ENCODE measurements at places on chromosomes 4 and X. TPM values are rescaled to one million over a fixed set of nuclear protein-coding genes. Genes with fewer than 3 reads are reported as not detected.

The CCNA2 gene
- total RNA-seq, result 1.3 TPM

The PAK3 gene
- total RNA-seq, result not detected

The NSUN7 gene
- not detected for total RNA-seq

DNA sequence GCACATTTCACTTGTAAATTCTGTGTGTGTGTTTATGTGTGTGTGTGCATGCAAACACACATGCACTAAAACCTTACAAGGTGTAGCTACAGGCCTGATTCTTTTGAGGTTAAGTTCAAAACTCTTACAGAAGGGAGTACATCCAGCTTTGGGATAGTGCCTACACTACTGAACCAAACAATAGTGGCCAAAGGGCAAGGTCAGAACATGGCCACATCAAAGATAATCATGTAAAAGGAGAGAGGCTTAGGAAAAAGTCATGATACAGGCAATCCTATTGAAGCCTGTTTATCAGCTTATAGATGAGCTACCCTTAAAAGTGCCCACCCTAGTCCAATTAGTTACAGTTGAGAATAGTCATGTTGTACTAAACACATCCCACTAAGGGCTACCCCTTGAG, 139.6 kb downstream of the IDS start:
- no peak for DNase-seq

DNA sequence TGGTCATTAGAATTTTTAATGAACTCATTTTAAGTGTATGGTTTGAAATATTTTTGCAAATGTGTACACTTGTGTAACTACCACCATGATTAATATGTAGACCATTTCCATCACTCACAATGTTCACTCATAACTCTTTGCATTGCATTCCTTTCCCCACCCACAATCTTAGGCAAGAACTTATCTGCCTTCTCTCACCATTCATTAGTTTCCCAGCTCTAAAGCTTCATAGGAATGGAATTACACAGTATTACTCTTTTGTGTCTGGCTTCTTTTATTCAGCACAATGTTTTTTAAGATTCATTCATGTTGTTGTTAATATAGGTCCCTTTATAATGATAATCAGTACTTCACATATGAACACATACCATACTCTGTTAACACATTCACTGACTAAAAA, 106.1 kb downstream of the ARAP2 start:
- DNase-seq, result no peak

- DNase-seq, result peak; percentile 59
These were observed 284.8 kb upstream of the TENM3 start for GRCh38 chr4:181958446-181958845.

DNA sequence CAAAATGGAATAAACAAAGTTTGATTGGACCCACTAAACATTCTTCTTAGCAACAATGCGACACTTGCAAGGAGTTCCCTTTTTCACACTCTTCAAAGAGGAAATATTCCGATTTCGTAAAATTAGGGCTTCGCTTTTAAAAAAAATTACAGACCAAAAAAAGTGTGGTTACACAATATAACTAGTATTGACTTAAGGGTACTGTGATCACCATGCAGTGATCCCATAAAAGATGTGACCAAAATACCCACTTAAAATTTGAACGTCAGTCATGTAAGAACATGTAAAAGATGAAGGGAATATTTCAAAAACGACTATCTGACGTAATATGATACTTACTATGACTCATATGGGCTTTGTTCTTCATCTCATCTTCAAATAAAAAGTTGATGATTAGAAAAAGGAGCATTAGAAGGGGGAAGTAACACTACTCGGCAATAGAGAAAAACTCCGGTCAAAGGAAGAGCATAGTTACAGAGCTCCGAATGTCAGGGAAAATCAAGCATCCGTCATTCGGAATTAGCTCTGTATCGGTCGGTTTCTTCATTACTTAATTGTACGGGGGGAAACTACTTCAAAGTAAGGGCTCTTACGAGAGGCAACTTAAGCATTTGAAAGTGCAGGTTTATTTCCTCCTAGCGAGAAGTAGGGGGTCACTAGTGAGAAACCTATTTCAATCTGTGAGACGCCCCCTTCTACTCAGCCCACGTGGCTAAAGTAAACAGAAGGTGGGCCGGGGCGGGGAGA, 1.3 kb upstream of the TET2 start:
- peak; percentile 3 for DNase-seq

DNA sequence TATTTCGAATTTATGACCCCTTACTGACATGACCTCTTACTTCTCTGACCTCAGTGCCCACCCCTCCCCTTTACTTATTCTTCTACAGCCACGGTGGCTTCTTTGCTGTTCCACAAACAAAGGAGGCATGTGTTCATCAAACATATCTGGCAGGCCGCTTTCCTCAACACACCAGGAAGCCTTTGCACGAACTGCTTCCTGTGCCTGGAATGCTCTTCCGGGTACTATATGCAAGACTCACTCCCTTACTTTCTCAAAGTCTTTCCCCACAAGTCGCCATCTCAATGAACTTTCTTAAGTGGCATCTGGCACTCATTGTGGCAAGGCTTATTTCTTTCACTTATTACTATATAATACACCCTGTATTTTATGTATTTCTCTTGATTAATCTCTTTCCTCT, 351.5 kb upstream of the DDX53 start:
- no peak for DNase-seq

DNA sequence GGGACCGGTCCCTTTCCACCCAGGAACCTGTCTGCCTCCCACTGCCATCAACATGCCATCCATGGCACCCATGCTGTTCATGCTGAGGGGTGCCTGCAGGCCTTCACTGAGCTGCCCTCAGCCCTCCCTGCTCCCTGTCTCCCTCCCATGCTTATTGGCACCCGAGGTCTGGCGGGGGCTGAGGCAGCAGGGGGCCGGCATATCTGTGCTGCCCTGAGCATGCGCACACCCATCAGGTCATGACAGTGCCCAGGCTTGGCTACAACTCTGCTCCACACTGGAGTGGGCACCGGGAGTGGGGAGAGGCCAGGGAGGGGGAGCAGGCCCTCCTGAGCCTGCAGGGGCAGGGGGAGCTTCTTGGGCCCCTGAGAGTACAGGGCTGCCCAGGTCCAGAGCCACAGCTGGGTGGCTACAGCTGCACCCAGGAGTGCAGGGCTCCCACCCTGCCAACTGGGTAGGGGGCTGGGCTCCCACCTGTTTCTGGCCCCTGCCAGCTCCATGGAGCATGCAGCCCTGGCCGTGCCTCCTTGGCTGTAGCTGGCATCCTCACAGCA, 395.8 kb upstream of the DMD start:
- DNase-seq, result no peak

DNA sequence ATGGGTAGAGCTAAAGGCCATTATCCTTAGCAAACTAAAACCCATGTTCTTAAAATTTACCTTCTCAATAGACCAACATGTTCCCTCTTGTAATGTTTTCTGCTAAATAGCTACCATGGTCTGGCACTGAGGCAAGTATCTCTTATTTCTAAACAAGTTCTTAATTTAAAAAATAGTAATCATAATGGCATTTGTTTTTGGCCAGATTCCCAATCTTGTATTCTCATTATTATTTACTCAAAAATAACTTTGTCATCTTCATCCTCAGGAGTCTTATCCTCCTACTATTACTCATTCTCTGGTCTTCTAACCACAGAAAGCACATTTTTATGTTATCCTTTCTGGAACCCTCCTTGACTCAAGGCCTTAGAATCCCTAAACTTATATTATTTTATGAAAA, 931.2 kb downstream of the CCSER1 start:
- DNase-seq, result peak; percentile 29

GRCh38 chr4:161522031-161522430, 641.8 kb downstream of the FSTL5 start:
- DNase-seq, result peak; percentile 98

GRCh38 chr4:16418814-16419213, 192.5 kb upstream of the TAPT1 start:
- no peak for DNase-seq

DNA sequence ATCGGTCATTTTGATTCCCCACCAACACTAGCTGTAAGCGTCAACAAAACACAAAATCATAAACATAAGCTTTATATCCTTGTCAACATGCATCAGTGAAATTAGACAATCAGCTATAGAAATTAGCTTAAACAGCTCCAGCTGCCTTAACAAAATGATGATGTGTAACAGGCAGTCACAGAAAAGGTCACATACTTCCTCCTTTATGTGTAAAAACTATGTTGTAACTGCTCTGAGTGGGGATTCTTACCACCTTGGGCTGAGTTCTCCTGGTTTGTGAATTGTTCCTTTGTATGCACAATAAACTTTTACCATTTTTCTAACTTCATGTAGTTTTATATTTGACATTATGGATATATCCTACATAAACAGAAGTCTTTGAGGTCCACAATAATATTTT, 73.9 kb upstream of the MAP9 start:
- DNase-seq, result no peak

DNA sequence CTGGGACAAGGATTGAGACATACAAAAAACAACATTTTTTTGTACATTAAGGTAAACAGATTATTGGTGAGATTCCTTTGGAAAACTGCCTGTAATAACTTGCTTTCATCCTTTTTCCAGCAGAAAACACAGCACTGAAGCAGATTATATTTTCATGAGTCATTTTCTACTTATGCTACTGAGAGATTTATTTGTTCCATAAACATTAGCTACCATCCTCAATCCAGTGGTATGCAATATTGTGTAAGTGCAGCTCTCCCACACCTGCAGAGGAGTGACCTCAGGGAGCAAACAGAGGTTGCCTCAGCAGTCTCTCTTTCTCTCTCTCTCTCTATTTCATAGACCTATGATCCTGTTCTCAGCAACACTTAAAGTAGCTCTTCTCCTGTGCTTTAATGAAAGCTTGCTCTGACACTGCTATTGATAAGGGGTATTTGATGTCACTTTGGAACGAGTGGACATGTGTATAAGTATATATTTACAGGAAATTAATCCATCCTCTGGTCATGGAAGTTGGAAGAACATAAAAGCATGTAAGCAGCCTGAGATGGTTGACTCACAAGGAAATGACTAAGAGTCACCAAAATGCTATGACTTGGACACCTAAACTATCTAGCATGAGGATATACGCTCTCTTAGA, 163.7 kb upstream of the SPANXC start:
- DNase-seq, result no peak

DNA sequence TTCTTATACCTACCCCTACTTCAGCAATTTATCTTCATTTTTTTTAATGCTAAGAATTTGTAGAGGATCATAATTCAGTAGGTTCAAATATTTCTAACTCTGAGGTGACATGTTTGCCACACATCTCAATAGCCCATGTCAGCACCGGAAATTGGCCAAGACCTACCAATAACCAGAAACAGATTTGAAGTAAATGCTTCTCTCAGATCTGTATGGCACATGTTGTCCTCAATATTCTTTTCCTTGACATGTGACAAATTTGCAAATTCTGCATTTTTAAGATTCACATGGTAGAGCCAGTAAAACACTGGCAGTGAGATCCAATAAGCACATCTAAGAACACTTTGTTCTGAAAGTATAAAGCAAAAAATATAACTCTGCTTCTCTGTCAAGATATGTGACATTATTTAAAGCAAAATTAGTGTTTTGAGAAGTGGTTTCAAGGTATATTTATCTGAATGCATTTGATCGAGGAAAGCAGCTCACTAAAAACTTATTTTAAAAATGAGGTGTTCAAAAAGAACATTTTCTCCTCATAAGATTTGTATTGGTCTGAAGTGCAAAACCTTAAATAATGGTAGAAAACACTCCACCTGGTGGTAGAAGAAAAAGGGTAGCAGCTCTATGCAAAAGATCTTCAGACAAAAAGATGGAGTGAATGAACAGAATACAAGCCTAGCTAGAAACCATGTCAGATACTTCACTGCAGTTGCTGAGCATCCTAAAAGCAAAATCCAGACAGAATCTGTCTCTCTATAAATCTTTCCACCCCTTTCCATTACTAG, 513.8 kb upstream of the FAM241A start:
- DNase-seq, result peak; percentile 53

GRCh38 chrX:46258356-46258755, 286.9 kb downstream of the ZNF674 start:
- DNase-seq, result no peak

GRCh38 chr4:17577665-17578481, 875 bp downstream of the LAP3 start:
- DNase-seq, result peak; percentile 28

GRCh38 chr4:128716338-128716737, 93.2 kb upstream of the JADE1 start:
- DNase-seq, result peak; percentile 12

- DNase-seq, result no peak
These were observed 505.5 kb upstream of the TENM3 start for GRCh38 chr4:181737744-181738143.

All from myocyte (in vitro differentiated cells).